Cardiac muscle cell (in vitro differentiated cells and primary cell): ENCODE measurements at places on chromosomes 7 and 10.

GRCh38 chr7:6161463-6162330 lies 110.7 kb downstream of the CYTH3 start:
- no peak for DNase-seq

- DNase-seq = no peak
Observed at GRCh38 chr7:30424506-30424905, 54.1 kb downstream of the NOD1 start.

- no peak for DNase-seq
Observed at GRCh38 chr7:86972072-86972471, 87.4 kb downstream of the ELAPOR2 start.

DNA sequence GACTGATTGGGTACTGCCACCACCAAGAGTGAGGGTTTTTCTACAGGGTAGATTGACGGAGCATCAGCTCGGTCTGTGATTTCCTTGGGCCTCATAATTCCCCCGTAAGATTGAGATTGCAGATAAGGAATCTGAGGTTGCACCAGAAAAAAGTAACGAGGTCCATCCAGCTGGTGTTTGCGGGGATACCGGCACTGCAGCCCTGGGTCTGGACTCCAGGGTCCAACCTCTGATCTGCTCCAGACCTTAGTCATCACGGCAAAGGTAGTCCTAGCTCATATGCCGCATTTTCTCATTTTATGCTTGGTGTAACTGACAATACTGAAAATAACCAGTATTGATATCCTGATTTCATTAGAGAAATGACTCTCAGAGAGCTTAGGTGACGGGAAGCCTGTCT lies 3.9 kb downstream of the CARD11 start:
- no peak for DNase-seq

DNA sequence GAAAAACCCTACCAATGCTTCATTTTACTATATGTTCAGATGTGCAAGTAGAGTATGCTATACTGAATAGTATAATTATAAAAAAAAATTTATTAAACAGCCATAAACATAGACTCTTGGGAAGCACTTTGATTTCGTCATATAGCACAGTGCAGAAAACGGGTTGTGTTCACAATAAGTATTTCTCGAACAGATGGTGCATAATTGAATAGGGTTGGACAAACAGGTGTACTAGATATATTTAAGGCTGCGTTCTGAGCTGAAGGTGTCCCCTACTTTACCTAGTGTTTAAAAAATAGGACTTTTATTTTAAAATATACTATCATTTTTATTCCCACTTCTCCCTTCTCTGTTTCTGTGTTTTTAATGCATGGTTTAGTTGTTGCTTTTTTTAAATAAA lies 841.5 kb downstream of the ANKRD7 start:
- no peak for DNase-seq

DNA sequence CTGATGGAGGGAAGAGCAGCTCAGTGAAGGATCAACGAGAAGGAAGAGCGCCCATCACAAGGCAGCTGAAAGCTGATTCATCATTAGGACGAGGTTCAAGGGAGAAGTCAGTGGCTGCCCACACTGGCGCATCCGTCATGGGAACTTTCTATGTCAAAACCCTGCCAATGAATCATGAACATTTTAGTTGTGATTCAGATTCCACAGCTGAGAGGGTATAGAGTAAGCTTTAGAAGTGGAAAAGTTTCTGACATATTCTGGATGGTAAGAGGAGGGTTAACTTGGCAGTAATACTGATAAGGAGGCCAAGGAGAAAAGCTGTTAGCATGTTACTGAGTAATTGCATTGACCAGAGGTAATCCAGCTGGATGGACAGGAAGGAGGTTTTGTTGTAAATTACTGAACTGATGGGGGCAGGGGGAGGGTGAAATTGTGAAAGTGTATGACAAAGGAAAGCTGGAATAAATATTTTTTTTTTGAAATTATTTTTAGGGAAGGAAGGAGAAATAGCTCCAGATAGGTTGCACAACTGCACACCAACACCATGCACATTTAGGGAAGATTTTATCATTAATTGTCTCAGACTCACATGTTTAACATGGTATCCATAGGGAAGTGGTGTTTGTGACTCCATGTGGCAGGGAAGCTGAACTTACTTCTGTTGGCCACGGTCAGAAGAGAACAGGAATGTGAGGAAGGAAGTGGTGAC lies 78.3 kb upstream of the NRP1 start:
- DNase-seq = no peak

- DNase-seq = no peak
Observed at GRCh38 chr7:158923928-158924511, 67.7 kb downstream of the DYNC2I1 start.

DNA sequence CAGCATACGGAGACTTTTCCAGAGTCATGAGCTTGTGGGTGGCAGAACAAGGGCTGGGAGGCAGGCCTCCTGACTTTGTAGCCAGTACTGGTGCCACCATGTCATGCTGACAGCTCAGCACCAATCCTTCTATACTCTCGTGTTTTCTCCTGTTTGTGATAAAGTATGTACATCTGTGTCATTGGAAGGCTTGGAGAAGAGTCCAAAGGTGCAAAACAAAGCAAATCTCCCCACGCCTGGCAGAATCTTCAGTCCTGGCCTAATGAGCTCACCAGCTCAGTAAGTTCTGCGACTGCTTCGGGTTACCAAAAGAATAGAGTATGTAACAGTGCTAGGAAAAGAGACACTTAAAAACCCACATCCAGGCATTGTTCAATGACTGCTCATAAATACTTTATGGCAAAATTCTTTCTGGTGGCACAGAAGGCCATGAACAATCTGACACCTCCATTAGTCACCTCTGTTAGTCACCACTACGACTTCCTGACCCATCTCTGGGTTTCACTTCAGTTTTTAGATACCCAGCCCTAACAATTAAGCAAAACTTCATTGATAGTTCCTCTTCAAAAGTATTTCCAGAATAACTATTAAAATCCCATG lies 24.5 kb downstream of the STEAP1 start:
- DNase-seq = peak; percentile 50

- DNase-seq = no peak
Observed at GRCh38 chr10:113399065-113399464, 153.8 kb upstream of the HABP2 start.

- DNase-seq = no peak
Observed at GRCh38 chr7:128812514-128813168, 17.6 kb upstream of the FLNC start.

DNA sequence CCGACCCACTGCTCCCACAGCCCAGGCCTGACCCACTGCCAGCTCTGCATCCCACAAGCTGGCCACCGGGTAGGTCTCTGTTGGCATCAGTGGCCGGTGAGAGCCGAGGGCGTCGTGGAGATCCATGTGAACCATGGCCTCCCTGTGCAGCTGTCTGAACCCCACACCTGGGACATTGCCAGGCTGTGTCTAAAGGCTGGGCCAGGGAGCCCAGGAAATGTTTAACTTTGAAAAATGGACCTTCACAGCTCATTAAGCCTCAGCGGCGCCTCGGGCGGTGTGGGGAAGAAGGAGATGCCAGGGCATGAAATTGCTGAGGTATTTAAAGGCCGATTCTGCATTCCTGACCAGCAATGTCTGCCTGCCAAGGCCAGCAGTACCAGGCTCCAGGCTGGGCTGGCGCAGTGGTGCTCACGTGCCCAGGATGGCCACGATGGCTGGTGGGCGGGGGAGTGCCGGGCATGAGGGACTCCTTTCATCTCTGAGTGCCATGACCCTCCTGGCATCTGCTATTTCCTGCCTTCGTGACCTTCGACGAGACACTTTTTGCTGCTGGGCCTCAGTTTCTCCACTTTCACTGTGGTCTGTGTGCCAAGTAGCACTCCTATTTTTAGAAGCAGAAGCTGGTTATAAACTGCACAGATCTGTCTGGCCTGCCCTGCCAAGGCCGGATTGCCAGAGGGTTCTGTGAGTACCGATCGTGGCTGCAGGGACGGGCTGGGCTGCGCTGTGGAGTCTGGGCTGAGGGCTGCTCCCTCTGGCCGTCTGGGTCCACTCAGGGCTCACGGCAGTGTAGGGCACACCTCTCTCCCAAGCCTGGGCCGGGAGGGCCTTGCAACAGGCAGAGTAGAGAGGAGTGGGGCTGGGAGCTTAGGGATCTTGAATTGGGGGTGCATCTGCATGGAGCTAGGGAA lies 21.8 kb downstream of the ELFN1 start:
- no peak for DNase-seq

- DNase-seq = no peak
Observed at GRCh38 chr10:121069061-121069850, 218.1 kb downstream of the WDR11 start.

DNA sequence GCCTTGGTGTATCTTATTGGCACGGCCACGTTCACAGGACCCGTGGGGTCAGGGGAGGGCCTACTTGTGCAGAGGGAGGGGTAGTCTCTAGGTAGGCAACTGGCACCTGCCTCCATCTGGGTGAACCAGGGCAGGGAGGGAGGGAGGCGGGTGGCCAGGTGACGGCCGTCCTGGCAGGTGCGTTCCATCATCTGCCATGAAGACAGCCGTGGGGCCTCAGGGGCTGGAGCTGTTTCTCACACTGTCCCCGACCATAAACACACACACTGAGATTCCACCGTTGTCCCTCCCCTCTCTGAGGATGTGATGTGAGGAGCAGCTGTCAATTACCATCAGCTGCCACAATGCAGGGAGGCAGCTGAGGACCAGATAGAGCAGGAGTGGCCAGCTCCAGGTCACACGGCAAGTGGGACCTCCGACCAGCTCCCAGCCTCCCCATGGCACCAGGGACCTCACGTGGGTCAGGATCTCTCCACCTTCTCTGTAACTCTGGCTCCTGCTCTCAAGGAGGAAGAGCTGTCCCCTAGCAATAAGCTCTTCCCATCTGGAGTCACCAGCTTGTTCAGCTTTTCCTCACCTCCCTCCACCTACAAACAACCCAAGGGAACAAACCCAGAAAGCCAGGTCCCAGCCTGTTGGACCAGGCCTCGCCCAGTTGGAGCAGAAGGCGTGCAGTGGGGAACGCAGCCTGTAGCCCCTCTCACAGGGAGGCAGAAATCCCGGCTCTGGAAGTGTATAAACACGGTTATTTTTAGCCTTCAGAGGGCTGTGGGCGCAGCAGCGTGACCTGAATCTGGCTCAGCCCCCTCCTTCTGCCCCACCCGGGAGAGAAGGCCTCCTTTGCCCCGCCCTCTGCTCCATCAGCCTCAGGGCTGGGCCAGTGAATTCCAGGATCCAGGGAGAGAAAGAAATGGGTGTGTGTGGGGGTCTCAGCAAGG lies 33.1 kb downstream of the ZMIZ1 start:
- DNase-seq = peak; percentile 81

- DNase-seq = no peak
Observed at GRCh38 chr7:132571970-132572369, 4.3 kb downstream of the PLXNA4 start.

DNA sequence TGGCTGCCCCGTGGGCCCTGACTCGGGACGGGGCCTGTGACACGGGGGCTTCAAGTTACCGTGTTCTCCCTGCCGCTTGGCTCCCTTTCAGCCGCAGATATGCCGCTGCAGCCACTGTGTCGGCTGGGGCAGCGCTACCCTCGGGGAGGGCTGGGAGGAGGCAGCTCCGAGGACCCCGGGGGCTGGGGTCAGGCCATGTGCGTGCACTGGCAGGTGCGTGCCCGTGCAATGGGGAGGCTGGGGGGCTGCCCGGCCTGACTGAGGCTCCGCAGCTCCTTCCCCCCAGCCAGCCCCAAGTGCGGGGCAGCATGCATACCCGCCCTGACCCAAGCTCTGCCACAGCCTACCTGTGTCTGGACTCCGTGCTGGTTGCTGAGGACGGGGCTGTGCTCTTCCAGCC lies 29.2 kb downstream of the KNDC1 start:
- no peak for DNase-seq

DNA sequence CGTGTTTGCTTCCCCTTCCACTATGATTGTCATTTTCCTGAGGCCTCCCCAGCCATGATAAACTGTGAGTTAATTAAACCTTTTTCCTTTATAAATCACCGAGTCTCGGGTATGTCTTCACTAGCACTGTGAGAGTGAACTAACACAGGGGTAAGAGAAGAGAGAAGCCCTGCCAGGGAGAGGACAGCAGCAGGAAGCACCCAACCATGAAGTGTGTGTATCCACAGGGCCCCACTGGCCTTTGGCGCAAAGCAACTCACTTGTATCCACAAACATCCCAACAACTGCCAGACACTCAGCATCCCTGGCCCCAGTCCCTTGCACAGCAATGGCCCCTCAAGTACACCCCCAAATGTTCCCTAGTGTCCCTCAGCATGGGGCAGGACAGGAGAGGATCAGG lies 115.1 kb downstream of the MAD1L1 start:
- DNase-seq = no peak

- DNase-seq = no peak
Observed at GRCh38 chr10:22609719-22610465, 104.5 kb downstream of the PIP4K2A start.

DNA sequence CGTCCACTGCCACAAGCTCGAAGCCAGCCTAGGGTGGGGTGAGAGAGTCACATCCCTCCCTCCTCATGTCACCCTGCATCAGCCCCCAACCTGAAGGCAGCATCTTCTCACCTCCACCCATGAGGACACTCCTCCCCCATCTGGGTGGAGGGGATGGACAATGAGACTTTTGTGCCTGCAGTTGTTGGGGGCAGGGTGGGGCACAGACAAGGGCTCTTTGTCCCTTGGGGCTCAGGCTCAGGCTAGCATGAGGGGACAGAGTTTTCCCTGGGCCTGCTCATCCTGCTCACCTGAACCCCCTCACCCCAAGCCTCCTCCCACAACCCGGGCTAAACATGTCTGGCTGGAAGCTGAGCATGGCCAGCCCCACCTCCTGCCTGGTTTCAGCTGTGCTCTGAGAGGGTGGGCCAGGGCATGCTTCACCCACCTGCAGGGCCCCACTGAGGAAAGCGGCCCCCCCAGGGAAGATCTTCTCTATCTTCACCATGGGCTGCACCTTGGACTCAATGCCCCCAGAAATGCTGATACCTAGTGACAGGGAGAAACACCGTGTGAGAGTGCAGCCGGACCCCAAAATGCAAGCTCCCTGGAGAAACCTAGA lies 9.3 kb downstream of the LZTS2 start:
- no peak for DNase-seq
